ENCODE measurements at places on chromosomes 2 and 18. TPM values are rescaled to one million over a fixed set of nuclear protein-coding genes. Genes with fewer than 3 reads are reported as not detected.

The DTNA gene
- 1.6 TPM for total RNA-seq

GRCh38 chr2:20077411-20077940, 26.0 kb upstream of the LAPTM4A start:
- no peak for DNase-seq

DNA sequence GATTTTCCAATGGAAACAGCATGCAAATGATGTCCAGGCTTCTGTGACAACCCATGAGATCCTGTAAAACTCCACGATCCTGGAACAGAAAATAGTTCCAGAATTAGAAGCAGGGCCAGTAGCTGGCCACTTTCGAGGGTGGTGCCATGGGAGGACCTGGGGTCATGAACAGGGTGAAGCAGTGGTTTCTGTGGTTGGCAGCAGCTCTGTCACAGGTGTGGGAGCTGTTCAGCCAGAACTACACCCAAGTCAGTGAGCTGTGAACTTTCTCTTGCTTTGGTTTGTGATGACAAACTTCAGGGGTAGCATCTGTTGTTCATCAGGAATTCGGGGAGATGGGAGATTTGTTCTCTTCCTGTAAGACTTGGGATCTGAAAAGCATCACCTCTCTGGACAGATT, 314.4 kb upstream of the NT5C1B start:
- peak; percentile 81 for DNase-seq

GRCh38 chr2:161237392-161238264, 70.6 kb upstream of the PSMD14 start:
- peak; percentile 39 for DNase-seq

All from RPMI7951 (cell line).